ENCODE measurements at places on chromosomes 6 and 20.

DNA sequence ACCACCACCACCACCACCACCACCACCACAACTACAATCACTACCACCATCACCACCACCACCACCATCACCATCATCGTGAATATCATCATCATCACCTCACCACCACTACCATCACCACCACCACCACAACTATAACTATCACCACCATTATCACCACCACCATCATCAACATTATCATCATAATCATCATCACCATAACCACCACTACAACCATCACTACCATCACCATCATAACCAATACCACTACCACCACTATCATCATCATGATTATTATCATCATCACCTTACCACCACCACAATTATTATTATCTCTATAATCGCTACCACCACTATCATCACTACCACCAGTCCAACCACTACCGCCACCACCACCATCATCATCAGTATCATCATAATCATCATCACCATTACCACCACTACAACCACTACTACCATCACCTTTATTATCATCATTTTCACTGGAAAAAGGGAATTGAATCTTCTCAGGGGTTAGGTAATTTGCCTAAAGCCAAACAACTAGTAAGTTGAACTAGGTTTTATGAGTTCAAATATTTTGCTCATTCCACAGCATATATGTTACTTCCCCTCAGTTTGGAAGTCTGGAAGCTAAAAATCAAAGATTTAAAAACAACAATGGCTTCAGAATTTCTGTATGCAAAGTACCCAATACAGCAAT lies 8.3 kb downstream of the RIPOR2 start:
- peak; percentile 49 for DNase-seq

DNA sequence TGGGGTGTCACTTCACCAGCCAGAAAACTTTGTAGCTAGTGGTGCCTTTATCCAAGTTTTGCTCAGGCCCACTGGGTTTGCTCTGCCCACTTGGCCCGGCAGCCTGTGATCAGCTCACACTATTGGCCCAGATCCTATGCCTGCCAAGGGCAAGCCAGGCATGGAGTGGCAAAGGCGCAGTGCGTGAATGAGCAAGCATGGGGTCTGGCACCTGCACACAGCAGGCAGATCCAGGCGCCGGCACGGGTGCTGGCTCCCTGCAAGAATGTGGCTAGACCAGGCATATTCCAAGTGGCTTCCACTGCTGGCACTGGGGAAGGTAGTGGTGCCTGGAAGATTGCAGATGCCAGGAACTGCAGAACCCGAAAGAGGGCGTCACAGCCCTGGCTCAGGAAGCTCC lies 346.9 kb downstream of the LMBRD1 start:
- DNase-seq, result no peak

GRCh38 chr6:2770171-2770570 lies 5.0 kb downstream of the WRNIP1 start:
- DNase-seq, result no peak

GRCh38 chr6:126477678-126478077 lies 137.8 kb downstream of the CENPW start:
- DNase-seq, result no peak

GRCh38 chr6:122610690-122611455 lies 668 bp downstream of the PKIB start:
- DNase-seq, result no peak

GRCh38 chr20:661474-662270 lies 8.7 kb upstream of the SRXN1 start:
- DNase-seq, result no peak

- DNase-seq, result no peak
Measured at GRCh38 chr20:38152621-38153221, 12.3 kb downstream of the TGM2 start.

- peak; percentile 71 for DNase-seq
Measured at GRCh38 chr6:11496152-11497060, 41.1 kb upstream of the TMEM170B start.

GRCh38 chr6:1622220-1622850 lies 12.6 kb downstream of the FOXC1 start:
- DNase-seq, result no peak

DNA sequence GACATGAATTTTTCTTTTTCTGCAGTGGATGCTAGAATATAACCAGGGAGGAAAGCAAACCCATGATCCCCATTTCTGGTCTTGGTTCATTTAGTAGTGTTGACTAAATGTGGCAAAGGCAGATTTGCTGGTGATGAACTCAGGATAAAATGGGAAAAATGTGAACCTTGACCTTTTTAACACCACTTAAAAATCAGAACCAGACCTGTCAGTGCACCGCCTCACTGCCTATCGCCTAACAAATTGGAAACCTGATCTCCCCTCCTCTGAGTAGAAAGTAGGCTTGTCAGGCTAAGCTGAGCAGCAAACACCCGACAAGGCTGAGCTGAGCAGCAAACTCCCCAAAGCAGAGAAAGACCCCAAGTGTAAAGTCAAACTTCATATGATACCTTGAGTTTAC lies 254.8 kb downstream of the FOXC1 start:
- no peak for DNase-seq

- DNase-seq, result no peak
Measured at GRCh38 chr6:65671922-65672321, 35.1 kb downstream of the EYS start.

DNA sequence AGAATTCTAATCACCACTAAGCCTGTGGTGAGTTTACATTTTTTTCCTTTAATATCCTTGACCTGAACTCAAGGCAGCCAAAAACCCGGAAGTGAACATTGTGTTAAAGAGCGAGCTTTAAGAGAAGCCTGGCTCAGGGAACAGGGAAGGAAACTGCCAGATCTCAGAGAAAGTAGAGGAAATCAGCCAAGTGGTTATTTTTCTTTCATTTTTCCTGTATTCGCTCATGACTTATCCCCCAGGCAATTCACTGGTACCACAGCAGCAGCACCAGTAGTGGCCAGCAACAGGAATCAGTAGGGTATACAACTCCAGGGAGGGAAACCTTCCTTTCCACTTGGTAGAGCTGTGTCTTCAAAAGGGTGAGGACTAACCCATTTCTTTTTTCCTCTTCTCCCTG lies 89.6 kb upstream of the HMGCLL1 start:
- DNase-seq, result no peak

GRCh38 chr6:160534050-160534696 lies 129.9 kb downstream of the LPA start:
- DNase-seq, result peak; percentile 47

Data from effector memory CD8-positive, alpha-beta T cell (primary cell).